ENCODE measurements at places on chromosomes 12 and 14.

DNA sequence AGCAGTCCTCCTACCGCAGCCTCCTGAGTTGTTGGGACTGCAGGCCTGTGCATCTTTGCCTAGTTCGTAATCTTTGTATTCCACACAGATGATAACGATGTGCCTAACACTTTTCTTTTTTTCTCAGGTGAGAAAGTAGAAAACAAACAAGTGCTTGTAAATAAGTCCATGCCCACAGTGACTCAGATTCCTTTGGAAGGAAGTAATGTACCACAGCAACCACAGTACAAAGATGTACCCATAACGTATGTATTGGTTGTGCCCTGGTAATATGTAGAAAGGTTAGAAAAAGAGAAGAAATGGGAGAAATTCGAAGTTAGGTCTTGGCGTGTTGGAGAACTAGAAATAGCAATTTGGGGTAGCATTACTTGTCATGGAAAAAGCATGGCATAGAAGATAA, 101.6 kb downstream of the POLR3B start:
- no peak for DNase-seq

DNA sequence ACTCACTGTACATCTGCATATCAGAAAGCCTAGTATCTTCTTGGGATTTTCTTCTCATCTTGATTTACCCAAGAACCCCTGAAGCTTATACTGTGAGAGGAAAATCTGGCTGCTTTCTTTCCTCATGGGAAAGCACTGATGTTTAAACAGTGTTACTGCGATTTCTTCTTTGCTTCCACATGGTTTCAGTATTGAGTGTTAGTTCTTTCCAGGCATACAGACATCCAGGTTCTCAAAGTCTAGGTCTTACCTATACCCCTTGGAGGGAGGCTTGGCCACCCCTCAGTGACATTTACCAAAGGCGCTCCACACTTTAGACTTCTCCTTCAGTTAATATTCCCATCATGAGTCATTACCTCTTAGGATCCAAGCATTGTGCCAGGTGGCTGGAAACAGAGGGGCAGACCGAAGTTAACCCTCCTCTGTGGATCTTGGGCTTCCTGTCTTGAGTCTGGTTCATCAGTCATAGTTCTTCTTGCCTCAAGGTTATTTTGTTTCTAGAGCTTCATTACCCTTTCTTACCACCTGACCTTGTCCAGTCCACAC, 79.1 kb downstream of the TMEM117 start:
- no peak for DNase-seq

- DNase-seq = no peak
These were observed 37.3 kb upstream of the BCL11B start for GRCh38 chr14:99309220-99309766.

DNA sequence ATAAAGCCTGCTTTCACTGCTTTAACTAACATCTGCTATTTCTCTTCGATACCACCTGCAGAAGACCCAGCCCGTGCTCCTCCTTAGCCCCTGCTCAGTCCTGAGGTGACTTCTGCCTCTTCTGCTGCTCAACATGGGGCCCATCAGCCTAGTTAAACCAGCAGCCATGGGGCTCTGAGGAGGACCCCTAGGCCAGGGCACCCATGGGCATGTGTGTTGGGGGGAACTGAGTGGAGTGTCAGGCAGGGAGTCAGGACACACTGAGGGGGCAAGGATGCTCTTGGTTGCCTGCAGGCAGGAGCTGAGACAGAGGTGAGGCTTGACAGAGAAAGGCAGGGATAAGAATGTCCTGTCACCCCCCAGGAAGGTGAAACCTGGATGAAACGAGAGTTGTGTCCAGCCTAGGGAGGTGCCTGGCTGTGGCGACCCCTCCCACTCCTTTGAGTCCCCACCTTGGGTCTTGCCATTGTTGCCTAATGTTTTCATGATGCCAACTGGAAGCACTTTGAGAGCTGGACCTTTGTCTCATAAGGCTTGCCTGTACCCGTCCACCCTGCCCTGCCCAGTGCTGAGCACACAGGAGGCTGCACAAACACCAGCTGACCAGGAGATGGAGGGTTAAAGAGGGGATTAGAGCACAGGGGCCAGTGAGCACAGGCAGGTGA, 12.5 kb upstream of the RABGGTA start:
- no peak for DNase-seq

DNA sequence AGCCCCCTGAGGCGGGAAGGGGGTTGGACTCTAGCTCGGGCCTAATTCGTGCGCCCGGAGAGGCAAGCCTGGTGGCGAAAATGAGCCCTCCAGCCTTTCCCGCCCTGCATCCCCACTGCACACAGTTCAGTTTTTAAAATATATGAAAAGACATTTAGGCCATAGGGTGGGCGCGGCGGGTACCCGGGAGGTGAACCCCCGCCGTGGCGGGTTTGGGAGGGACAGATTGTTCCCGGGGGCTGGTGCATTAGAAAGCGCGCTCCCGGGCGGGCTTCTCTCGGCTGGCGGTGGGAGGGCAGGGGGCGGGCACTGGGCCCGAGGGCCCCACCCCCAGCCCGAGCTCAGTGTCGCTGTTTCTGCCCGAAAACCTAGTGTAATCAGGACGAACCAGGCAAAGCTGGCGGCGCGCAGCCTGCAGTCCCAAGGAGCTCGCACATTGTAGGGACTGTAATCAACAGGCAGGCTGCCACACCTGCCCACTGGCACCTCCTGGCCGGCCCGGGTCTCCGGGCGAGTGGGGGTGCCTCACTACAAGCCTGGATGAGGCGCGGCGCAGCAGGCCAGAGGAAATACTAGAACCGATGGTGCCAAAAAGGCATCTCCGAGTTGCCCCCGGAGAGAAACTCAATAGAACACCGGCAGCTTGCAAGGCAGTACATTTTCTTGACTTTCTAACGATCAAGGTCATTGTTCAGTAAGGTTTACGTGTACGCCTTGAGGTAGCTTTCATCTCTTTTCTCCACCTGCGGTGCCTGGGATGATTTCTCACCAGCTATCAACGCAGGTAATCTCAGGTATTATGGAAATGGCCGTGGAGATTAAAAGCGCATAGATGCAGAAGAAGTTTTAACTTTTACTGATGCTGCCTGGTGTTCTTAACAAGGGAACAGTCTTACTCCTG, 764 bp upstream of the SPTB start:
- DNase-seq = peak; percentile 46

DNA sequence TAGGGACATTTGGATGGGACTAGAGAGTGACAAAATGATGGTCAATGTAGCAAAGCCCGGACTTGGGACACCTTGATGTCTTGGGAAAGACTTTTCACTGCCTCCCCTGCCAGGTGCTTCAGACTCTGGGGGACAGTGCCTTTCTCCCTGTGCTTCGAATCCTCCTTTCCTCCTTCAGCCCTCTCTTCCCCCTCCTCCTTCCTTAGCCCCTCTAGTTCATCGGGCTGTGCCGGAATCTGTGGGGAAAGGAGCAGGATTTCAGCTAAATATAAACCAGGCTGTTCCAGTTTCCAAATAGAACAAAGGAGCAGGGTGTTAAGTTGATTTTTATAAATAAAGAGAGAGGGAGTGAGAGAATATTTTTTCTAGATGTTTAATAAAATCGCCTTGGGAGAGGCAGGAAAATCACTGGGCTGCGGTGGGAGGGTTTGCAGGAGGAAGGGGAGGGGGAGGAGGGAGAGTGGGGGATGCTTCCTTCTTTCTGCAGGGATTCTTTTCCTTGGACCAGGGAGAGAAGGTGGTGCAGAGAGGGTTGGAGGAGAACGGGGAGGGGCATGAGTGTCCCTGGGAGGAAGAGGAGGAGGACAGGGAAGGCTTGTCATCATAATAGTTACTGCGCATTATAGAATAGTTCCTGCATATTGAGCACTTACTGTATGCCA, 21.3 kb upstream of the CABP1 start:
- DNase-seq = no peak

All from activated CD4-positive, alpha-beta T cell treated with anti-CD3 and anti-CD28 coated beads, Interleukin-2, amount 50 U/mL, for 16 hours (primary cell).